ENCODE measurements at places on chromosomes 6 and 20.
A peak's percentile ranks its signal among the peaks of the same experiment; 100 is the strongest.

DNA sequence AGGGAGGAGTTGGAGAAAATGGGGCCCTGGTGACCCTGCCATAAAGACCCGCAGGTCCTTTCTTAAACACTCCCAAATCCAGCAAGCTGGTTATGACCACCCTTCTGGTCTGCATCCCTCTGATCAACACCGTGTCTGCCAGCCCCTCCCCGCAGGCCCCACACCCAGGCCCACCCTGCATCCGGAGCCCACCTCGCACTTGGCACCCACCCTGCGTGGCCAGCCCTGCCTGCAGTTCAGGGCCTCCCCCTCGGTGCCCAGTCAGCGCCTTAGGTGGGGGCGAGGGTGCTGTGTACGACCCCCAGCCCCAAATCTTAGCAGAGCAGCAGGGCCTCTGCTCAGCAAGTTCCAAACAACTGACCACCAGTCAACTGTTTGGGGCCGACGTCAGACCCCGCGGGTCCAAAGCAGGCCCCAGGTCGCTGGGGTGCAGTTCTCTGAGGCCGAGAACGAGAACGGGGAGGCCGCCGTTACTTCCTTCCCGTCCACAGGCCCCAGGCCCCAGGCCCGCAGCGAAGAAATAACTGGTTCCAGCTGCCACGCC, 1.2 kb downstream of the ACSS1 start:
- no peak for DNase-seq

- DNase-seq: no peak
Observed at GRCh38 chr20:51098284-51098810, 75.4 kb upstream of the KCNG1 start.

- DNase-seq: no peak
Observed at GRCh38 chr6:118042855-118043254, 135.8 kb downstream of the SLC35F1 start.

- DNase-seq: no peak
Observed at GRCh38 chr6:45212976-45213375, 115.2 kb upstream of the RUNX2 start.

DNA sequence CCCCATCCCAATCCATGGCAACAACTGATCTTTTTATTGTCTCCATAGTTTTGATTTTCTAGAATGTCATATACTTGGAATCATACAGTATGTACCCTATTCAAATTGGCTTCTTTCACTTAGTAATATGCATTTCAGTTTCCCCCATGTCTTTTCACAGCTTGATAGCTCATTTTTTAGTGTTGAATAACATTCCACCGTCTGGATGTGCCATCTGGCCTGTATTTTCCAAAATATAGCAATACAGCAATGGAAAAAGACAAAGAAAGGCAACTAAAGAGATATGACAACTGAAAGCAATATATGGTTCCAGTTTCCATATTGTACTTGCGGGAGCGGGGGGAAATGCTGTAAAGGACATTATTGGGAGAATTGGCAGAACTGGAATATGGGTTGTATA, 166.4 kb upstream of the NT5E start:
- DNase-seq: no peak

GRCh38 chr6:19558201-19558600, 279.0 kb upstream of the ID4 start:
- no peak for DNase-seq

DNA sequence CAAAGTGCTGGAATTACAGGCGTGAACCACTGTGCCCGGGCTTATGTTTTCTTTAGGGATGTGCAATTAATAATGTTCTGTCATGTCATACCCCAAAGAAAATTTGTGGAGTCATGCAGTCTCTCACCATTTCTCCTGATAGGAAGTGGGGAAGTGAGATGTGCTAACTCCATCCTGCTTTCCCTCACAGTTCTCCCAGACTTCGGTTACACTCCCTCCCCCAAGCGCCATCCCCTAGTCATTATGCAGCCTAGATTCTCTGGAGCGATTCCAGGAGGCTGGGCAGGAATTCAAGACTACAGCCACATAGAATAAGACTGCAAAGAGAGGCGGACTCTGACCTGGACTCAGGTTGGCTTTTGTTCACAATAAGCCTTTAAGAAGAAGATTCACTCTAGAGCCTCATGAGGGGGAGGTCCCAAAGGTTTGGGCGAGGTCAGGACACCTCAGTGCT, 271.4 kb downstream of the ALDH8A1 start:
- DNase-seq: no peak

GRCh38 chr6:170404036-170404435, 97.5 kb downstream of the FAM120B start:
- DNase-seq: no peak

DNA sequence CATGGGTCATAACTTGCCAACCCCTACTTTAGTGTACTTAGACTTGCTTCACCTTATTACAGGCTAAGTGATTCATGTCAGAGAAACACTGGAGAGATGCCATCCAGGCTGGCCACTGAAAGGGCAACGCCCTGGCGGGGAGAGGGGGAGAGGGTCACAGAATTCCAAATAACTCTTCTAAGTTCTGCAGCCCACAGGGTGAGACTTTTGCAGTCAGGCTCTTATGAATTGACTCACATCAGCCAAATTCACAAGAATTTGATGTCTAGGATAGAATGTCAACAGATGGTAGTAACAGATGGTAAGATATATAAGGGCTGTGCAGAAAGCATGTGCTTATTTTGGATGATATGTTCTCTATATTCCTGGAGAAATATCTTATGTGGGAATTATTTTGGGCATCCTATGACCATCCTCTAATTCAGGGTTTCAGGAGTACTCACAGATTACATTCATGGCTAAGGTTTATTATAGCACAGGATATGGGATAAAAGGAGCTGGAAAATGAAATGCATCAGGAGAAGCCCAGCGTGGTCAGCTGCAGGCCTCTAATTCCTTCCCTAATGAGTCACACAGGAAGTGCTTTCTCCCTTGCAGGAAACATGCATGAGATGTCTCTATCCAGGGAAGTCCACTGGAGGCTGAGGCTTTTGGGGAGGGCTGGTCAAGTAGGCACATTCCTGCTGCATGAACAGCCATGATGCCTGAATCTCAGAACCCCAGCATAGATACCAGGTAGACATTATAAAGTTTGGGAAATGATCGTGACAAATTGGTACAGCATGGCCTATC, 58.7 kb upstream of the RIN2 start:
- peak; percentile 24 for DNase-seq

DNA sequence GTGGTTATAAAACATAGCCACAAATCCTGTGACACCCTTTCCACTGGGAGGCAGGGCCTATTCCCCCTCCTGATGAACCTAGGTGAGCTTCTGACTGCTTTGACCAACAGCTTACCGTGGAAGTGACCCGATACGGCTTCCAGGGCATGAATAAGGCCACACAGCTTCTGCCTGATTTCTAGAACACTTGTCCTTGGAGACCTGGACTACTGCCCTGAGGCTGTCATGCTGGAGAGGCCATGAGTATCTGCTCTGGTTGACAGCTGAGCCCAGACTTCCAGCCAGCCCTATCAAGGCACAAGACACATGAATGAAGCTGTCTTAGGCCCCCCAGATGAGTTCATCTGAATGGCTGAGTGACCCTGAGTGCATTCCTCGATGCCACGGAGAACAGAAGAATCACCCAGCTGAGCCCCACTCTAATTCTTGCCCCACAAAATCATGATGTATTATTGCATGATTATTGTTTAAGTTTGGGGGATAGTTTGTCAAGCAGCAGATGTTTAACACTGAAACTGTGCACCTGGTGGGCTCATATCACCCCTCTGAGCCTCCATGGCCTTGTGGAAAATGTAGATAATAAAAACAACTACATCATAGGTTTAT, 16.6 kb downstream of the TP53RK start:
- DNase-seq: no peak

DNA sequence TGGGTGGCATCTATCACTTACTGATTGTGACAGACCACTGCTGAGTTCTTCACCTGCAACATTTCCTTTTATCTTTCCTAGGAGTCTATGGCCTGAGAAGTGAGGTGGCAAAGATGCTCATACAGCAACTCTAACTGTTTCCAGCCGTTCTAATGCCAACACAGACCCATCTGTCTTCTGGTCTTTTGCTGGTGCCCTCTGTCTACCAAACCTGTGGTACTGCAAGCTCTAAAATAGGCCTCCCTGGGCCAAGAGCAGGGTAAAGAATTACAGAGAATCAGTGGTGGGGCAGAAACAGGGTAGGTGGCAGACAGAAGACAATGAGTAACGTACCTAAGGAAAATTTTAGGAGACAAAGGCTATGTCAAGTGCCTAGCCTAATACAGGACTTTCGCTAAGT, 611.0 kb upstream of the FLRT3 start:
- DNase-seq: no peak

DNA sequence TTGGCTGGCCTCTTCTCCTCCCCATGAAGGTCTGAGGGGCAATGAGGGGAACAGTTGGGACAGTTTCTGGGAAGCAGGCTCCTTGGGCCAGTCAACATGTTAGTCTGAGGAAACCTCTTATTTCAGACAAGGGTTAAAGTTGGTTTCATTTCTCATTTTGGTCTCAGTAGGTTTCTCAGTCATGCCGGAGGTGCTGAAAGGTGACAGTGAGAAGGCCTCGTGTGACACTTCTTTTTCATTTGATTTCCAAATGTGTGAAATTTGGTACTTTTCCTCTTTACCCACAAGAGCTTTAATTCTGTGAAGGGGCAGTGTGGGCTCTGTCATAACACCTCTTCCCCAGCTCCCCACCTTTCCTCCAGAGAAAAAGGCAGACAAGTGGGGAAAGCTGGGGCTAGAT, 7.5 kb upstream of the GLP1R start:
- no peak for DNase-seq

DNA sequence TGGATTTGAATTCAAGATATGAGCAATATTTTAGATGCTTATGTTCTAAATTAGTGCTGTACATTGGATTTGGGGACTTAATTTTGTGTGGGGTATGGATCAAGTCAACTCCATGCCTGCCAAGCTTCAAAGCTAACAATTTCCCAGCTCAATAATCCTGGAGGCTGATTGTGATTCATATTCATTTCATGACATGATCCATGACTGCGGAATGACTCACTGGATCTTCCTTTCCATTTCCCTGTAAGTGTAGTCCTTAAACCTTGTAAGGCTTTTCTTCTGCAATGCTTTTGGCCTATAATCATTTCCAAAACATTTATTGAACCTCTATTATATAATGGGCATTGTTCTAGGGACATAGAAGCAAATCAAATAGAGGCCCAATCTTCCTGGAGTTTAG, 44.7 kb upstream of the CCN2 start:
- peak; percentile 62 for DNase-seq

GRCh38 chr6:107310362-107310761, 149.0 kb downstream of the PDSS2 start:
- no peak for DNase-seq

GRCh38 chr6:158545043-158545966, 14.6 kb upstream of the TMEM181 start:
- no peak for DNase-seq

- no peak for DNase-seq
Observed at GRCh38 chr6:106085692-106085983, 498 bp upstream of the PRDM1 start.

DNA sequence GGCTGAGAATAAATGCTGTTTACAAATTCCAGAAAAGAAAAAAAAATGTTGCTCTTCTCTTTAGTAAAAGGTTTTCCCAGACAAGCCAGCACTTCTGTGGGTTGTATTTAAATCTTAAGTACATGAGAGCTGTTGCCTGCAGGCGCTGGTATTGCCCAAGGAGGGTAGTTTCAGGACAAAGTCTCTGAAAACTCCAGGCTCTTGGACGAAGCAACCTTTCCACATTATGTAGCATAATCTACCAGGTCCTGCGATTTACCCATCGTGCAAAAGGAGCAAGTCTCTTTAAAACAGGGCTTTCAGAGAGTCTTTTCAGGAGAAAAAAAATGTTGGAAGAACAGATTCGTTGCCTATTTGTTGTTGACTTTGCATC, 65.6 kb downstream of the PLG start:
- no peak for DNase-seq

GRCh38 chr6:25316626-25317025, 37.5 kb downstream of the CARMIL1 start:
- no peak for DNase-seq

DNA sequence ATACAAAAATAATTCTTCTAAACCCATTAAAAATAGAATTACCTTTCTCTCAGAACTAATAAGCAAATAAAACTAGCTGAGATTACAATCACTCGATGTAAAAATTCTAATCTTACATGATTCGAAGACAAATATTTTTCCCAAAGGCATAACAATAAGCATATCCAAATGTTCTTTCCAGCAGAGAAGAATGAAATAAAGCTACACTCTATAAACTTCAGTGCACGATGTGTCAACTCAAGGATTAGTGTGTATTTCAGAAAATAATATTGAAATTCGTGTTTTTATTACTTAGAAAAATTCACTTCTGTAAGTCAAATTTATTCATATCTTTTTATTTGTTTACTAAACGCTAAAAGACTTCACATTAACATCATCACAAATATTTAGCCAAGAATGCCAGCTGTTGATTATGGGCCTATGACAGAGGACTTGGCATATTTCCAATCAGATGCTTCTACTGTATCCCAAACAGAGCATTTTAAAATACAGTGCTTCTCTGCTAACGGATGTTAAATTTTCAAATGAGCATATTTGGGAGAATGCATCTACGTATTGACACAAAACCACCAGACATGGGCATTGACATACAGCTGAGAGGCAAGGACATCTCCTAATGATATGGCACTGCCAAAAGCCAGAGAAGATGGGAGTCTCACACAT, 54.7 kb upstream of the PDE7B start:
- DNase-seq: no peak

- DNase-seq: no peak
Observed at GRCh38 chr6:56734335-56734734, 91.6 kb upstream of the DST start.

DNA sequence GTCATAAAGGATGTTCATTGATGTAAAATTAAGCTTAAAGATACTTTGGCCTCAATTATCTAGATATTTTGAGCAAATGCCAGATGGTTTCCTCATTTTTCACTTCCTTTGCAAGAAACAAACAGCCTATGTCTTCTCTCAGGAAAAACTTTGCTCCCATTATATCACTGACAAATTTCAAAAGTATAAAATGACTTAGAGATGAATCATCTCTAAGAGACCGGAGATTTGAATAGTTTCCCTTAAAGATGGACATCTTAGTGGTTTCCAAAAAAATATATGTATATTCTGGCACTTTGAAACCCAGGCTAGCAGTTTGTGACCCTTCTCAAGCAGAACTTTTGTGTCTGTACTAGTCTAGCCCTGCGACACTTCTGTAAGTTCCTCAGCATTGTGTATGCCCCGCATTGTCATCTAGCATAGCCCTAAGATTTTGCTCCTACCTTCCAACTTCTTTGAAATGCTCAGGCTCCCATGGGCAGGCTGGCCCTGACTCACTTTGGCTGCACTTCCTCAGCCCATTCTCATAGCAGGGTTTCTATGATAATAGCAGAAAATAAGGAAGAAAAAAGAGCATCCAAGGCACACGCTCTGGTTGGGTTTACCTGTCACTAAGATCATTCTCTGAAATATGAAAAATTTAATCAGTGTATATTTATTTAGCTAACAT, 25.7 kb upstream of the POU3F2 start:
- DNase-seq: no peak

- DNase-seq: no peak
Observed at GRCh38 chr6:111809766-111810165, 63.5 kb downstream of the FYN start.

DNA sequence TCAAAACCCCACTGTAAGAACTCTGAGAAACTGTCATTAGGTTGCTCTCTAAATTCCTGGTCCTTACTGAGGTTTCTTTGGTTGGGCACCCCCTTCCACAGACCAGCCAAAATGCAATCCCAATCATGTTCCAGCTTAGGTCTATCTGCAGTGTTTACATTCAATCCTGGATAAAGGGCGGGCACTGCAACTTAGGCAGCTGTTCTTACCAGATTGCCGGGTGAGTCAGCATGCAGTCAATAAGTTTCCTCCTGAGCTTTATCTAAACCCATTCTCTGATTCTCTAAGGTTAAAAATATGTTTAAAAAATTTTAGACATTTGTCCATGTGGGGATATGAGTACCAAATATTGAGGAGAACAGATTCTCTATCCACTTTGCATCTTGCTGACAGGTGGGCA, 197.8 kb downstream of the HAO1 start:
- DNase-seq: no peak
